ENCODE measurements at places on chromosomes 6 and 20.

GRCh38 chr6:78688668-78689067 is 178.7 kb upstream of the IRAK1BP1 start:
- DNase-seq: no peak

- no peak for DNase-seq
Observed at GRCh38 chr20:62762376-62762775, 33.9 kb upstream of the MRGBP start.

GRCh38 chr6:16137451-16137801 is 8.5 kb downstream of the MYLIP start:
- DNase-seq: no peak

DNA sequence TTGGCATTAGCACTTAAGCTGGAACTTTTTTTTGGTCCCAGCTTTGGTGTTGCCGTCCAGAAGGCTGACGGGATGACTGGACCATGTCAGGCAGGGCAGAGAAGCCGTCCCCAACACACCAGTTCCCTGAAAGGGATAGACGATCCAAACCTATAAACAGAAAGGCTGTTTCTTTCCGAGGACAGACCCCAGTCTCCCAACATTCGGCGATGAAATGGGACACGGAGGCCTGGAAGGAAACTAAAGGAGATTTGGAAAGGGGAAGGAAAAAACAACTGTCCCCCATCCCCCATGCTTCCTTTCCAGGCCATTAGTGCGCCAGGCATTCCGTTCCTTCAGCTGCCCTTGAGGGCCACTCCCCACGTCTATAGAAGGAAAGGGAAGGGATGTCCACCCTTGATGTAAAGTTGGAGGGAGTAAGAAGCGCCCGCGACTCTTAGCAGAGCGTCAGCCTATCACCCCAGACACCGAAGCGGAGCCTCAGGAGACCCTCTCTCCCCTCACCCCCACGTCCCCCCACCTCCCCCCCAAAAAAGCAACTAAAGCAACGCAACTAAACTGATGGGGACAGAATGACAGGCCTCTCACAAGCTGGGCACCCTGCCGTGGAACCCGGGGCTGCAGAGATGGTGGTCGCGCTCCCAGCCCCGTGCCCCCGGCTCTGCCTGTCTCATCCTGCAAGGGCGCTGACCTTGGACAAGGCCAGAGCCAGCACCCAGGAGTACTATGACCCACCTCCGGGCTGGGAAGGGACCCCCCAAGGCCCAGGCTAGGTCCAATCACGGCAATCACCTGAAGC is 638 bp downstream of the BLCAP start:
- no peak for DNase-seq

GRCh38 chr6:72890671-72891070 is 268.8 kb downstream of the KCNQ5 start:
- no peak for DNase-seq

DNA sequence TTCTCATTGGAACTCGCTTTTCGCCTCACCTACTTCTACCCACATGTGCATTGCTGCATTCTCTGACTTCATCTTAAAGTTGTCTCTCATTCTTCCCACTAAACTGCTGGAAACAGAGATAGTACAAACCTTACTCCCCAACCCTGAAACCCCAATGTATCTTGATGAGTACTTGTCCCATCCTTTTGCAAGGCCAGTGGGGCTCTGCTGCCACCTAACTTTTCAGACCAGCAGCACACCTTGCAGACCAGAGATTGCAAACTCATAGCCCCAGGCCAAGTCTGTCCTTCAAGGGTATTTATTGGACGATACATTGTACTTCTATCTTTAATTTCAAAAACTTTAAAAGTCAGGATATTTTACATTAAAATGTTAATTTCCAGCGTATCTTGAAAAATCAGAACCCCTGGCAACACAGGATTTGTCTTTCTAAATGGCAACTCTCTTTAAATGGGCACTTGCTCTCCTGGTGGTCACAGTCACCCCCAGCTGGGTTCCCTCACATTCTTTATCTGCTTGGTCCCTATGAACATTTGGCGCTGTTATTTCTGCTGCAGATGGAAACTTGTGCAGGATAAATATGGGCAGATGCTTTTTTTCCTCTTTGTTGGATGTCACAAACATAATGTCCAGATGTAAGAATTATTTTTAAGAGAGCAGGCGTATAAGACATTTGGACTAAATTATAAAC is 83.9 kb downstream of the SOD2 start:
- DNase-seq: no peak

DNA sequence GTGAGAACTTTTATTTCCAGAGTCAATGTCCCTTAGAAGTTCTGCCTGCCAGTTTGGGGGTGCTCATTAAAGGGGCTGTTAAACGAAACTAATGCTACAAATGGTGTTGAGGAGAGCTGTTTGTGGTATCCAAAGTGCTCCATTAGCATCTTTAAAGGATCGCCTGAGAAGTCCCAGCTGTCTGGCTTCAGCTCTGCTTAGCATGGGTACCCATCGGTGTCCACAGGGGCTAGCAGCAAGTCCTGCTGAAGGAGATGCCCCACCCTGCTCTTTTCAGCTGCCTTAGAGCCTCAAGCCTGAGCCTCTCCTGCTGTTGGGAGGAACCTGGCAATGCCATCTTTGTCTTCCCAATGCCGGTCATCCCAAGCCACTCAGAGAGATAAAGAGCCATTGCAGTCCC is 111.1 kb downstream of the FOXO3 start:
- no peak for DNase-seq

GRCh38 chr20:36871640-36872570 is 4.0 kb upstream of the TLDC2 start:
- no peak for DNase-seq

- no peak for DNase-seq
Observed at GRCh38 chr6:111805511-111806164, 67.6 kb downstream of the FYN start.

DNA sequence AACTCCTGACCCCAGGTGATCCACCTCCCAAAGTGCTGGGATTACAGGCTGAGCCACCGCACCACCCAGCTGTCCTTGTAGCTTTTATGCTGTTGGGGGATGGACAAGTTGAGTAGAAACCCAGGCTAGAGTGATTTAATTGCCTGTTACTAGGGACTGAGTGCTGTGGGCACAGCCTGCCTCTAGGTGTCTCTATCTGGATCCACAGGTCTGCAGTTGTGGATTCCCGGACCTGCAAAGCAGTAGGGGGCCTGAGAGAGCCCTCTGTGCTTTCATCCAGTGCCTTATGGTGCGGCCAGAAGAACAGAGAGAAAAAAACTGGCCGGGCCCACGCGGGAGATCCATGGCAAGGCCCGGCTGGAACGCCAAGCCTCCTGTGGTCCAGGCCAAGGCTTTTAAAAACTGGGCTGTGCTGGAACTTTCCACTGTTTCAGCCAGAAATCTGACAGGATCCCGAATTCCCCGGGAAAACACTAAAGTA is 5.2 kb downstream of the SIRPA start:
- DNase-seq: peak; percentile 82

- DNase-seq: no peak
Observed at GRCh38 chr20:44024820-44025580, 110.3 kb downstream of the TOX2 start.

DNA sequence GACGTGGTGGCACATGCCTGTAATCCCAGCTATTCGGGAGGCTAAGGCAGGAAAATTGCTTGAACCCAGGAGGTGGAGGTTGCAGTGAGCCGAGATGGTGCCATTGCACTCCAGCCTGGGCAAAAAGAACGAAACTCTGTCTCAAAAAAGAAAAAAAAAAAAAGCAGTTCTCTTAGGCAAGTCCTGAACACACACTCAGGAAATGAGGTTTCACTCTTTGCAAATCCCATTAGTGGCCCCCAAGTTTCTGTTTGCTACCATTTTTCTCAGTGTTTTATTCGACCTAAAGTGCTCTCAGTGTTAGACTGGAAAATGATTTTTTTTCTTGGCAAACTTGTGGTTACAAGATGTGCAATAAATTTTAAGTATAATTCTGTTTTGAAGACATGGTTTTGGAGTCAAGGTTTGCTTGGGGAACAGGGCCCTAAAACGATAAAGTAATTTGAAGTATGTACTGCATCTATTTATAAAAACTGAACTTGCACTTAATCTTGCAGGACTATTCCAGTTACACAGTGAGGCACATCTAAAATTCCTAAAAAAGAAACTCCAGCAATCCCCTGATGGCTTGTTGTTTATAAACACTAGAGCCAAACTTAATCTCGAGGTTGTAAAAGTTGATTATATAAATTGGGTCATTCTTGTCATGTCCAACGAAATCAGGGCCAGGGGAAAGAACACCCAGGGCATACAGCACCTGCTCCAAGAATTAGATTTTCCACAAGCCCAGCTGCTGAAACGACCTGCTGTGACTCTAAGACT is 42.6 kb downstream of the MAP1LC3A start:
- DNase-seq: no peak

DNA sequence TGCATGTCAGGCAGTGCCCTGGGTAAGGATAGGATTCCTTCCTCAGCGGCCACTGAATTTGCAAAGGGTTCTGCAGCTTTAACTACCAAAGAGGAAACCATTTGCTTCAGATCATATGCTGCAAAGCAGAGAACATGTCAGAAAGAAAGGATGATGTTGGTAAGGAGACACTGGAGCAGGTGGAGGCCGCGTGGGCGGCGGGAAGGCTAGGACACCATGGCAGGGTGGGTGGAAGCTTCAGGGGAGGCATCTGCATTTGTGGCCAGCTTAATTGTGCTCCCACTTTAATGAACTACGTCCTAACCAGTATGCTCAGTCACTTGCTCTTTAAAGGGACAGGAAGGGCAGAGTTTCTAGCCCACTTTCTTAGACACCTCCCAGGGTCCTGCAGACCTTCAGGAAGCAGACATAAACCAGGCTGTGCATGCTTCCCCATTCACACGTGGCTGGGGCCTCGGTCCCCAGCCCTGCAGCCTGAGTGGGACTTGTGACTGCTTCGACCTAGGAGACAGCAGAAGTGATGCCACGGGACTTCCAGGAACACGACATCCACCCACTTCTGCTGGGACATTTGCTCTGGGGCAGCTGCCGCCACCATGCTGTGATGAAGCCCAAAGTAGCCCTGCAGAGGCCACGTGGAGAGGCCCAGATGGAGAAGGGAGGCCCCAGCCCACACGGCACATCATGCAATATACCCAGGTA is 76.1 kb downstream of the GINS1 start:
- DNase-seq: no peak

DNA sequence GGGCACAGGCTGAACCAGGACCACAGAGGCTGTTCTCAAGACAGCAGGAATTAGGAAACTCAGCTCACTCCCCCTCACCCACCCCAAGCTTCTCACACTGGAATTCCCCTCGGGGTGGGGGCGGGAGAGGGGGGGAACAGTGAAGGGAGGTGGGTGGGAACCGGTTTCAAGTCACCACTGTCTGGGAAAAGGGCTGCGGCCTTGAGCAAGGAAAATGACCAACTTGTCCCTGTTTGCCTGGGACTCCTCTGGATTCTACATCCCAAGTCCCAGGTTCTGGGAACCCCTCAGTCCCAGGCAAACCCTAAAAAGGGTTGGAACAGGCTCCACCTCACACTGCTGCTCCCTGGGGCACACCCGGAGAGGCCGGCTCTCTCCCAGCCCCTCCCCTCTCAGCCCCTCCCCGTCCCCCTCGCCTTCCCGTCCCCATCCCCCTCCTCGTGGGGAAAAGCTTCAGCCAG is 230.7 kb downstream of the TFAP2C start:
- no peak for DNase-seq

GRCh38 chr20:19546648-19547047 is 211.4 kb upstream of the RIN2 start:
- DNase-seq: no peak

DNA sequence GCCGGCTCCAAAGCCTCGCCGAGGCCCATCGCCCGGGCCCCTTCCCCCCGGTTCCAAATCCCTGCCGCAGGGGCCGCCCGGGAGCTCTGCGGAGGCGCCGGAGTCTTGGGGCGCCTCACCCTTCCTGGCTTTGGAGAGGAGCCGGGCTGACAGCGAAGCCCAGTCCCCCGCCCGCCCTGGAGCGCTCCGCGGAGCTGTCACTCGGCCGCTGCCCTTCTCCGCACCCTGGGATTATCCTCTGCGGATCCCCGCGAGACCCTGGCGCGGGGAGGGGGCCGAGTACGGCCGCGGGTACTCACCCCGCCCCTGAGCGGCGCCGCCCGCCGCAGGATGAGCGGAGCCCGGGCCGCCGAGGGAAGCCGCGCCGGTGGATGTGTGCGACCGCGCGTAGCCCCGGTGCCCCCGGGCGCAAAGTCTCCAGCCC is 343 bp downstream of the SNAP91 start:
- DNase-seq: peak; percentile 35

DNA sequence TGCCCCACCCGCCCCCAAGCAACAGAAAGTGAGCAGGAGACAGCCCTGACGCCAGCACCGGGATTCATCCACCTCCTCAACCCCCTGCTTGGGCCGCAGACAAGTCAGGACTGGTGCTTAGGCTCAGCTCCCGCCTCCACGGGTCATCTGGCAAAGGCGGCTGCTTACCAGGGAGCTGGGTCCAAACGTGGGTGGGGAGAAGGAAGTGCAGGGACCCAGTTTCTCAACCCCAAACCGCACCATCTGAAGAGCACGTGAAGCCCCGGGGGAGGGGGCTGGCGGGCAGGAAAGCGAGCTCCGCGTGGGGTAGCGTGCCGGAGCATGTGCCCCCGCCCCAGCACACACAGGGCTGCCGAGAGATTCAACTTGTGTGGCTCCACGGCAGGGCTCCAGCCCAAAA is 87.2 kb downstream of the BMP7 start:
- no peak for DNase-seq

- DNase-seq: no peak
Observed at GRCh38 chr6:43296780-43297497, 1.1 kb upstream of the SLC22A7 start.

- DNase-seq: peak; percentile 42
Observed at GRCh38 chr20:46022411-46023147, 6.4 kb upstream of the SLC12A5 start.

- DNase-seq: no peak
Observed at GRCh38 chr20:1652104-1652503, 5.5 kb downstream of the SIRPG start.

GRCh38 chr6:130967502-130968445 is 95.3 kb downstream of the EPB41L2 start:
- no peak for DNase-seq

- DNase-seq: no peak
Observed at GRCh38 chr20:22560817-22561216, 23.6 kb downstream of the FOXA2 start.

DNA sequence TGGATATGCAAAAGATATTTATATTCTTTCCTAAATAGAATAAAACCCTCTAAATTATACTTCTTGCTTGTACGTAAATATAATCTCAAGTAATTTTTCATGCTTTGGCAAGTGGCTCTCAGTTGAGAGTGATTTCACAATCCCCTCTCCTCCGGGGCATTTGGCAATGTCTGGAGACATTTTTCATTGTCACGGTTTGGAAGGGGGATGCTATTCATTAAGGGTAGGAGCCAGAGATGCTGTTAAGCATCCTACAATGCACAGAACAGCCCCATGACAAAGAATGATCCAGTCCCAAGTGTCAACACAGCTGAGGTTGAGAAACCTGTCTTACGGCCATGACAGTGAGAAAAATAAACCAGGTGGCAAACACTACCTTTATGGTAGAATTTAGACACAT is 75.7 kb downstream of the AGPAT4 start:
- DNase-seq: no peak

- DNase-seq: no peak
Observed at GRCh38 chr6:42313941-42314570, 96.4 kb upstream of the MRPS10 start.

GRCh38 chr6:161150566-161150965 is 123.3 kb downstream of the AGPAT4 start:
- no peak for DNase-seq

GRCh38 chr20:41004531-41005360 is 23.9 kb upstream of the TOP1 start:
- DNase-seq: no peak

Data from hippocampal formation (tissue), 2 donors.